ENCODE measurements at places on chromosomes 1 and 21.

DNA sequence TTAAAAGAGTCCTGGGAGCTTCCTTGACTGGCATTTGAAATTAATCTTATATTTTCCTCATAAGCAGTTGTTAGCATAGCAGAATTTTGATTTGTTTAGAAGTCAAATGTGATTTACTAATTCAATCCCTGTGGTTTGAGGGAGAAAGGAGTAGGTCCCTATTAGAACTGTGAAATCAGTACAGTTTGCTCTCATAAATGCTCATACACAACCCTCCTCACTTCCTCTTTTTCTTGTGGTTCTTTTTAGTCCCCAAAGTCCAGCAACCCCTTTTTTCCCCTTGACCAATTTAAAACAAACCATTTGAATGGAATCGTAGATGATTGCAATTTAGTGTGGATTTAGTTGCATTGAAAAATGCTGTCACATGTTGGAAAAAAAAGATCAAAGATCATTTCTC is 9.2 kb upstream of the IFI44 start:
- DNase-seq, result no peak

- peak; percentile 36 for DNase-seq
Measured at GRCh38 chr1:30778154-30778978, 20.8 kb upstream of the LAPTM5 start.

DNA sequence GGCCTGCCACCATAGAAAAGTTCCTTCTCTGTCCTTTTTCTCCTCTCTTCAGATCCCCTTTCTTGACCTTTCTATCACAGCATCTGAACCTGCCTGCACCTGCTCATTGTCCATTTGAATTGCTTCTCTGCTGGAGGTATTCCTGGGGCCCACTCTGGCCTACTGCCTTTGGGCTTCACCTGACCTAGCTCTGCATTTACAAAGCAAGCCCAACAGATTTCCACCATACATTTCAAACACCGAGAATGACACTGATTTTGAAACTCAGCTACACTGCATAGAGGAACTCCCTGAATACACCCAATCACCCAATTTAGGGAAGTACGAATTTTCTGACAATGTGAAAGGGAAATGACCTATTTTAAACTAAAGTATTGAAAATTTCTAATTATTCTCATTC is 284.5 kb upstream of the USP25 start:
- no peak for DNase-seq

- DNase-seq, result no peak
Measured at GRCh38 chr1:109909561-109909960, 1.1 kb upstream of the CSF1 start.

DNA sequence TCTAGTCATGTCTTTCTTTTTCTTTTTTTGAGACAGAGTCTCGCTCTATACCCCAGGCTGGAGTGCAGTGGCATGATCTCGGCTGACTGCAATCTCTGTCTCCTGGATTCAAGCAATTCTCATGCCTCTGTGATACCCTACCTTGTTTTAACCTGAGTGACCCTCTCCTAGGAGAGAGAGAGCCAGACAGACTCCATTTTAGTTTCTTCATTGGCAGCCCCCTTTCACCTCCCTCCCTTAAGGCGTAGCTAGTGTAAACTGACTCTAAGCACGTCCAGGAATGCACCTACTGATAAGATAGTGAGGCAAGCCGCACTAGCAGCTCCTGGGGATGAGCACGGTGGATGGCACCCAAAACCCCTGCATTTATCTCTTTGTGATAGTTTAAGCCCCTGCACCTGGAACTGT is 5.2 kb upstream of the PKNOX1 start:
- DNase-seq, result no peak

DNA sequence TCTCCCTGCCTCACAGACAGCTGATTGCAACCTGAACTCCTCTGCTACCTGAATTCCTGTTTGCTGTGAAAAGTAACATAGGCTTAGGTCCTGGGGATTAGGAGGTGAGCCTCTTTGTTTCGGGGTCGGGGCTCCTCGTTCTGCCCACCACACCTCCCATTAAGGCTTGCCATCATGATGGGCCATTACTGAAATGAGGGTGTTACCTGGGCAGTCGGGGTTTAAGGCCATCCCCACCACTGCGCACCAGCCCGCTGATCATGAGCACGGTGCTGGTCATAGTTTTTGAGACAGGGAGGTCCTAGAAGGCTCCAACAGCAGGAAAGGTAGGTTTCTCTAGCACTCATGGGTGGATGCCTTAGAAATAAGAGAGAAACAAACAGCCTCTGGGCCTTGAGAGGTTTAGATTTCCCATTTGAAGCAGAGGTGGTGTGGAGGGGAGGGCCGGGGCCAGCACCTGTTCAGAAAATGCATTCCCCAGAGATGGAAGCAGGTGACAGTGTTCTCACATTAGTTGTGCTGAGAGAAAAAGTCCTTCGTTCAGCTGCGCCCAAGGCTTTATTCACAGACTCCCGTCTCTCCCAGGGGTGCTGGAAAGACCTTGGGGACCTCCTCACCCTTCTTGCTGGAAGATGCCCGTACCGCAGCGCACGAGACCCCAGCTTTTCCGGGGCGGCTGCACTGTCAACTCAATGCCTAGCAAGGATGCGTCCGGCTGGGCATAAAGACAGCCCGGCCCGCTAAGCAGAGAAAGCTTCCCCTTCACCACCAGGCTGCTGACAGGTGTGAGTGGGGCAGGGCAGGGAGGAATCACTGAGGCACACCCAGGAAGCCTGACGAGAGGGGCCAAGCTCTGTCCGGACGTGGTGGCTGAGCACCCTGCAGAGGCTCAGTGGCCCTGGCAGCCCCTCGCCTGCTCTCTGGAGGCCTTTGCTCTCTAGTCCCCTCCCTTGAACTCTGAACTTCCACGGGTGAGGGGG is 125.5 kb downstream of the PGBD5 start:
- no peak for DNase-seq

GRCh38 chr1:40432644-40433390 is 17.5 kb upstream of the ZFP69B start:
- DNase-seq, result no peak

DNA sequence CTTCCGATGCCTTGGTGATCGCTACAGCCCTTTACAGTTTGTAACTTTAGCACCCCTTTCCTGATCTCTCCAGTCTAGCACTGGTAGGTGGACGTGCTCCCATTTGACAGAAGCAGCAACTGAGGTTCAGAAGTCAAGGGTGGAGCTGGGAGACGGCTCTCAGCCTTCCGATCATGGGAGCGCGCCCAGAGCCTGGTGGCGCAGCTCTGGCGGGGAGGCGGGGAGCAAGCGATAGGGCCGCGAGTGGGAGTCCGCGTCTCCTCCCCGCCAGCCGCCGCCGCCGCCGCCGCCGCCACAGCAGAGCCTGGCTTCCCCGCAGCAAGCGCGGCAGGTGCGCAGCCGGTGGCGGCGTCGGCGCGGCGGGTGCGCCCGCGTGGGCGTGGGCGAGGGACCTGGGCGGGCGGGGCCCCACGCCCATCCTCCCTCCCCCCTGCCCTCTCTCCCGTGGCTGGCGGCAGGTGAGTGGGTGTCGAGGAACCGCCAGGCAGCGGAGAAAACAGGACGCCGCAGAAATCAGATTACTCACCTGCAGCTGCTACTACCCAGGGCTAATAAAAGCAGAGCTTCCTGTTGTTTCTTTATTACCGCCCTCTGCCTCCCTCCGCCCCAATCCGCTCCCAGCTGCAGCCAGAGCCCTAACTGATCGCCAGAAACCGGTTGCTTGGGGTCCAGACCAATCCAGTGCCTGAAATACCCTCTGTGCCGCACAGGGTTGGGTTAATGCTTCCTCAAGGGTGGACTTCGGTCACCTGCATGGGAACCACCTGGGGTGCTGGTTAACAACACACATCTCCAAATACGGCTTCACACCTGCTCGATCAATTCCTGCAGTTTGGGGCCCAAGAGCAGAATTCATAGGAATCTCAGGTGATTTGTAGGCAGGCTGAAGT is 60.2 kb upstream of the ID3 start:
- DNase-seq, result no peak

- DNase-seq, result no peak
Measured at GRCh38 chr1:192395211-192395610, 78.4 kb downstream of the RGS21 start.

- DNase-seq, result no peak
Measured at GRCh38 chr1:166064313-166064926, 102.4 kb downstream of the FAM78B start.

- no peak for DNase-seq
Measured at GRCh38 chr1:47761974-47762373, 235.2 kb downstream of the TRABD2B start.

- no peak for DNase-seq
Measured at GRCh38 chr1:214425101-214425500, 126.3 kb downstream of the PTPN14 start.

DNA sequence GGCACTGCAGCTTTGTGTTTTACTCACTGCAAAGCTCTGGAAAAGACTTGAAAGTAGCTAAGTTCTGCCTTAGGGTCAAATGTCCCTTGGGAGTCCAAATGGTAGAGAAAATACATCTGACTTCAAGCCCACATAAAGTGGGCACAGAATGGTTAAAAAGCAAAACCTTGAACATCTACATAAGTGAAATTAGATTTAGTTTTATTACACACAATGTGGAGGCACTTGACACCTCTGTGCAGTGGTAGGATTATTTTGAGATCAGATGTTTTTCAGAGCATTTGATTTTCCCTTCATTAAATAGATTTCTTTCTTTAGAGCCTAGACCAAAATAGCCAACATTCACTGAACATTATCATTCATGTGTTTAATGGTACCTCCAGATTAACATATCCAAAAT is 11.2 kb upstream of the FCRL3 start:
- DNase-seq, result no peak

Data from right lobe of liver (tissue), 6 donors.